Stimulated activated CD8-positive, alpha-beta memory T cell treated with anti-CD3 and anti-CD28 coated beads, Interleukin-4, amount 100 ng/mL, for 1 hour (primary cell): ENCODE measurements at places on chromosomes 5 and 9.

DNA sequence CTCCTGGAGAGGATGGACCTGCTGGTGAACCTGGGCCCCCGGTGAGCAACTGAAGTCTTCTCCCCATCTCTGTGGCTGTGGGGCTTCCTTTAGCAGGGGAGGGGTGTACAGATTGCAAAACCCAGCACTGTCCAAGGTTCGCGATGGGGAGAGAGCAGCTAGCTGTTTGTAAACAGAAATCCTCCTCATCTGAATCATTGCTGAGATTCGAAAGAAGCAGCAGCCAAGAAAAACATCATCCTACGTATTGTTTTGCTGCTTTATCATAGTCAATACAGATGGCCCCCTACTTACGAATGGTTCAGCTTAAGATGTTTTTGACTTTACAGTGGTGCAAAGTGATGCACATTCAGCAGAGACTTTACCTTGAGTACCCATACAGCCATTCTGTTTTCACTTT, 80.0 kb upstream of the TGFBR1 start:
- DNase-seq, result no peak

- no peak for DNase-seq
Measured at GRCh38 chr9:16333691-16334090, 536.8 kb downstream of the BNC2 start.

- DNase-seq, result no peak
Measured at GRCh38 chr5:59725392-59725767, 168.1 kb downstream of the PDE4D start.

DNA sequence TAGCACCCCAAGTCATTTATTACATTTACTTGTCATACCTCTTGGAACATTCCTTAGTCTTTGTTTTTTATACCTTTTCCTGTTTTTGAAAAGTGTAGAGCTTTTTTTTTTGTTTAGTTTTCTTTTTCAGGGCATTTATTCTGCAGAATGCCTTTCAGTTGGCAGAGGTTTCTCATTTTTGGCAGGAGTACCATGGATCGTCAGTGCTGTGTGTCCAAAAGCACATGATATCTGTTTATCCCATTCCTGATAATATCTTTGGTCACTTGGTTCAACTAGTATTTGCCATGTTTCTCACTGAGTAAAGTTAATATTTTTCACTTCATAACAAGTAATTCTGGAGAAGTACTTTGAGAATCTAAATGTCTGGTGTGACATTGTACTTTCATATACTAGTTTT, 10.7 kb downstream of the OGN start:
- DNase-seq, result no peak

DNA sequence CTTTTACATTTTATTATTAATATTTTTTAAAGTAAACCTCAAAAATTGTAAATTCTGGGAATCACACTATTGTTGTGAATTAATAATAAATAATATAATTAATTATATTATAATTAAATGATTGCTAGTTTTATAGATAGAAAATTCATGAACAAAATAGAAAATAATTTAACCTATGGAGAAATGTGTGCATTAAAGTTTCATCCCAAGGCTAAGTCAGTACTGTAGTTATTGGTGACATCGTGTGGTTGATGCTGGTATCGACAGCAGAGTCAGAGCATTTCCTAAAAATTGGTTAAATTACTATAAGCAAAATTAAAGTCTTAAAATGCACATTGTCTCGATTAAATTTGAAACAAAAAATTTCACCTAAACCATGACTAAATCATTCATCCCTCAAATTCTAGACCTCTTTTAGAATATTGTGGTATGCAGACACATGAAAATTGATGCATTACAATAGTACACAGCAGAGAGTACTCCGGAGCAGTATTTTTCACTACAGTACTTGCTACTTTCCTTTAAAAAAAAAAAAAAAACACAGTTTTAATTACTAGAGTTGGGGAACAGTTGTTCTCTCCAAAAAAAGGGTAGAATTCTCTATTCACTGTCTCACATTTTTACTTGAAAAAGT, 73.9 kb downstream of the RORB start:
- DNase-seq, result no peak

GRCh38 chr9:93059715-93060578, 1.4 kb downstream of the SUSD3 start:
- DNase-seq, result no peak

GRCh38 chr5:14415024-14415697, 166.4 kb upstream of the OTULINL start:
- no peak for DNase-seq
